ENCODE measurements at places on chromosomes 1 and 21.

GRCh38 chr1:33316601-33317000 lies 4.3 kb downstream of the A3GALT2 start:
- no peak for DNase-seq

- DNase-seq = no peak
These were observed 176.6 kb upstream of the ADAMTS5 start for GRCh38 chr21:27143476-27143875.

DNA sequence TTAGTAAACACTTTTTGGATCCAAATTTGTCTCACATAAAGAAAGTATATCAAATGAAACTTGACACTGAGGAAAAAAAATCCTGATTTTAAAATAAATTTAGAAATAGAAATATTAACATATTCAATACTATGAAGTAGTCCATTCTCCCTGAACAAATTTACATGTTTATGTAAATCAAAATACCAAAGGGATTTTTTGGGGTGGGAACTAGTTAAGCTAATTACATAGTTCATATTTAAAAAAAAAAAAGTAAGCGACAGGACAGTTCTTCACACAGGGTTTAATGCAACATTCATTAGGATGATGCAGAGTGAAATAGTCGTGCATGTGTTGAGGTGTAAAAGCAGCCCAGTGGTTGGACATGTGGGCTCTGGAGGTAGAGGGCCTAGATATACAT lies 433.5 kb upstream of the B3GALT2 start:
- DNase-seq = no peak

- DNase-seq = no peak
These were observed 326.8 kb downstream of the HHAT start for GRCh38 chr1:210655511-210655910.

DNA sequence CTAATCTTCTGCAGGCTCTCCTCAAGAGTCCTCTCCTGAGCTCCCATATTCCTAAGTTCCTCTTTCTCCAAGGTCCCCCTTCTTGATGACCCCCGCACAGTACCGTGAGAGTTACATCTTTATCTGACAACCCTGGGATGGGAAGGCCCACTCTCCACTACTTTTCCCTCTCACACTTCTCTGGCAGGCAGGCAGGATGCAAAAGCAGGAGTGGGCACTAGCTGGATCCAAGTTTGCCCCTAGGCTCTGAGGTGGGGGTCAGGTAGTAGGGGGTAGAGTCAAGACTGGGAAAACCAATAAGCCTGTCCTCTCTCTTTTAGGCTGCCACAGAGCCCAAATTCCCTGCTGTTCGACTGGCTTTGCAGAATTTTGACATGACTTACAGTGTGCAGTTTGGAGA lies 3.9 kb downstream of the NSUN4 start:
- no peak for DNase-seq

- no peak for DNase-seq
These were observed 67.1 kb downstream of the MAN1C1 start for GRCh38 chr1:25683731-25684130.

DNA sequence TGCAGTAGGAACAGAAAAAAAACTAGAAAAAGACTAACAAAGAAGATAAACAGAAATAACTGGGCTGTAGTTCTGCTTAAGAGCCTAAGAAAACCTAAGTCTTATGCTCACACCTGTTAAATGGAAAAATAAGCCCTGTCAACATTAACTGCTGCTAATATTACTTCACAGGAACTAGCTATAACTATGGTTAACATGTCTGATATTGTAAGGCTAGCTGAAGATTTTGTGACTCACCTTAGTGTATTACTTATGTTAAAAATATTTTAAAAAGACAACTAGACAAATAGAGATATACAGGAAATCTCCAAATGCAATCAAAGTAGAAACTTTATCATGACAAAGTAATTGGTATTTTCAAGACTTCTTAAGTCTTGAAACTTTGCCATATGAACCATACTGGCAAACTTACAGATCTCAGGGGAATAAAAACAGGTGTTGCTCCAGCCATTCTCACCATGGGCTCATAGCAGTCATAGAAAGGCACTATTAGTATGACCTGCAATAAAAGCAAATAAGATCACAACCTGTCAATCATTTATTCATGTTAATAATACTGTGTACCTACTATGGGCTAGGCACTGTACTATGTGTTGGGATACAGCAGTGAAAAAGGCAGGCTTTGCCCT lies 30.7 kb downstream of the KYAT3 start:
- no peak for DNase-seq

GRCh38 chr1:67459068-67459467 lies 28.9 kb upstream of the SERBP1 start:
- DNase-seq = no peak

- DNase-seq = peak; percentile 10
These were observed 47.9 kb upstream of the BCAR3 start for GRCh38 chr1:93729502-93729901.

GRCh38 chr1:209815490-209815889 lies 9.5 kb upstream of the IRF6 start:
- no peak for DNase-seq

DNA sequence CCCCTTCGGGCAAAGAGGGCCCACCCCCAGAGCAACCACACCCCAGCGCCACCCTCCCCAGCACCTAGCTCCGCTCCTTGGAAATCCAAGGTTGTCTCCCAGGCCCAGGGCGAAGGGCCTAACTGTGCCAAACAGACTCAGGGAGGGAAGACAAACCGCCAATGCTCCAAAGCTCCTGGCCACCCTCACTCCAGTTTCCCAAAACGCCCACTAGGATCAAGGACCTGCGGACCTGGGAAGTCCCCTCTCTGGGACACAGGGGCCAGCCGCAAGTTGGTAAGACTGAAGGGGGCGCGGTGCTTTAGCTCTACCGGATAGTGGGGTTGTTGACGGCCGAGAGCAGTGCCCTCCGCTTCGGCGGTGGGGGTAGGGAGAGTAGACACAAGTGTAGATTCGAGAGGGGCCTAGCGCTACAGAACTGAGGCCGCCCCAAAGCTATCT lies 581 bp downstream of the IRF6 start:
- no peak for DNase-seq

GRCh38 chr1:206833801-206834200 lies 31.6 kb upstream of the IL20 start:
- DNase-seq = no peak

DNA sequence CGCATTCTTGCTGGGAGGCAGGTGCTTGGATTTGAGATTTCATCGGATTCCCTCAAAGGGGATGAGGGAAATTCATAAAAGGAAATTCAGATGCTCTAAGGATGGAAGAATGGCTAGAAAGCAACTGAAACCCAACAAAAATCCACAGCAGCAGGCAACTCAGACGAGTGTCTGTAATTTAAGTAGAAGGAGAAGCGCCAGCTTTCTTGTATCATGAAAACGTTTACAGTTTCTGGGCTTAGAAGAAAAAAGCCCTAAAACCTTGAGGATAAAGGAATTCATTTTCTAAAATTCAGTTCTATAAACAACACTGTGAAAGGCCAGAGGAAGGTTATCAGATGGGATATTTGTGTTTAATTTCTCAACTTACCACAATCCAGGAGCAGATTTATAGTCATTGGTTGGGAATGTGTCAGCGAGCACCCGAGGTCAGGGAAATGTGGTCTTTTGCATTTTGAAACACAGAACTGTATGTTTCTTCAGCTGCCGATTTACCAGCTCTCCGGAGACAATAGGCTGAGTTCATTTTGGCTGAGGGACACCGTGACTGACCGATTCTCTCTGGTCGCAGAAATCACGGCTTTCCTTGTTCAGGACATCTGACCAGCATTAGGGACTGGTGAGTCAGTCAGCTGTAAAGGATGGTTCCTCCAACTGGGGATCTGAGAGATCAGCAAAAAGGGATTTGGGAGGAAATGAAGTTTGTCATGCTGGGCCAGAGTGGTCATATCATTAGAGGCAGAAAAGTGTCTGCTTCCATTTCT lies 111.6 kb upstream of the ERRFI1 start:
- peak; percentile 82 for DNase-seq

GRCh38 chr1:185774394-185774793 lies 40.2 kb downstream of the HMCN1 start:
- DNase-seq = no peak

DNA sequence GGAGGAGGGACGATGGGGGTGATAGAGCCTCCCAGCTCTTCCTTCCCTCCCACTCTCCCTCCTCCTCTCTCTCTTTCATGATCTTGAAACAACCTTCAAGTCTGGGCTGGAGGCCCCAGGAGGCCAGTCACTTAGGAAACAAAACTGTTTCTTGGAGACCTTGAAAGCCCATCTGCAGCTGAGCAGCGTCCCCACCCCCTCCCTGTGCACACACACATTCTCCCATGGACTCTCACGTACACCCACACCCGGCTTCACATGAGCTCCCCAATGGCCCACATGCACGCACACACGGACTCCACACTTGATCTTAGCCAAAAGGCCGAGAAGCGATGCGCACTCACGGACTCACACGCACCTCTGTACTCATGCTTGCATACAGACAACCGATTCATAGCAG lies 3.2 kb upstream of the ATP1A2 start:
- peak; percentile 43 for DNase-seq

DNA sequence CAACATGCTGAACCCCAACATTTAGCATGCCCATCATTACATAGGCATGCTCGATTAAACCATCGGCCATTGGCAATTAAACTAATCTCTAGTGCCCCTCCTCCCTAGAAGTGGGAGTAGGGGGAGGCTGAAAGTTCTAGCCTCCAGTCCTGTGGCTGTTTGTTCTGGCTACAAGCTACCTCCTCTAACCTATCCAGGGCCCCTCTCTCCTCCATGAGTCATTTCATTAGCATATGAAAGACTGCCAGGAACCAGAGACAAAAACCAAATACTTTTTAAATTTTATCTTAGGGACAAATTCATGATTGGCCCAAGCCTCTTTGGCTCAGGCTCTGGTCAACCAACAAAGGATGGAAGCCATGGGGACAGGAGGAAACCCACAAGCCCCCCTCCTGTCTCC lies 231.1 kb downstream of the CACNA1E start:
- no peak for DNase-seq

DNA sequence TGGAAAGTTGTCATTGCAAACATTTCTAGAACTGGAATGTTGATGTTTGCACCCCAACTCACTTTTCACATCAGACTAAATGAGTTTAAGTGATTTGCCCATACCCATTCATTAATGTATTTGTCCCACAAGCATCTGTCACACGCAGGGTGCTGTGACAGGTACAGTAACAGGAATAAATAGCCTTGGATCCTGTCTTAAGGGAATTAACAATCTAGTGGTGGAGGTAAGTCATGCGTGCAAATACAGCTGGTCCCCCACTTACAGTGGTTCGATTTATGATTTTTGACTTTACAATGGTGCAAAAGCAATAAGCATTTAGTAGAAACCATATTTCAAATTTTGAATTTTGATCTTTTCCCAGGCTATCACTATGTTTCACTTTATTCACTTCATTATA lies 17.5 kb upstream of the PRDM2 start:
- no peak for DNase-seq
